SK-MEL-5 (cell line): ENCODE measurements at places on chromosomes 7 and 10.

DNA sequence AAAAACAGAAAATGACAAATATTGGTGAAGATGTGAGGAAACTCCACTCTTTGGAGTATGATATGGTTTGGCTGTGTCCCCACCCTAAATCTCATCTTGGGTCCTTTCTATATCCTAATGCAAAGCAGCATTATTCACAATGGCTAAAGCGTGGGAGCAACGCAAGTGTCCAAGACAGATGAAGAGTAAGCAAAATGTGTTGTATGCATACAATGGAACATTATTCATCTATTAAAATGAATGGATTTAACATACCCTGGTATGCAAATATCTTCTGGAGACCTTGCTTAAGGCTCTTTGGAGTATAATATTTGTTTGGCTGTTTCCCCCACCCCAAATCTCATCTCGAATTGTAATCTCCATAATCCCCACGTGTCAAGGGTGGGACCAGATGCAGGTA, 839.8 kb upstream of the POM121L12 start:
- no peak for DNase-seq

DNA sequence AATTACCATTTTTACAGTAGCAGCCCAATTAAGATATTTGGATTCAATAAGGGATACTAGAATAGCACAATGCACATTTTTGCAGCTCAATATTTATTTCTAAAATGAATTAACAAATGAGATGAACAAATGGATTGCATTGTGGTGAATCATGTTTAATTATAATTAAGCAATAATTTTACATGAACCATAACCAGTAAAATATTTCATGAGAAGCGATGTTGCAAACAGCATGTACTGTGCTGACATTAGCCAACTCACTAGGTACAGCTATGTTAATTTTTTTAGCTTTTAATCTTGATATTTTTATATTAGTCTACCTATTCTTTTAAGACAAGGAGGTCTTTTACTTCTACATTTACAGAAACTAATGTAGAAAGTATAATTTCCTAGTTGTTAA, 399.1 kb upstream of the AKR1E2 start:
- no peak for DNase-seq

- no peak for DNase-seq
Observed at GRCh38 chr10:5609952-5610616, 56.3 kb downstream of the ASB13 start.

- no peak for DNase-seq
Observed at GRCh38 chr10:129972145-129972965, 8.3 kb upstream of the EBF3 start.

DNA sequence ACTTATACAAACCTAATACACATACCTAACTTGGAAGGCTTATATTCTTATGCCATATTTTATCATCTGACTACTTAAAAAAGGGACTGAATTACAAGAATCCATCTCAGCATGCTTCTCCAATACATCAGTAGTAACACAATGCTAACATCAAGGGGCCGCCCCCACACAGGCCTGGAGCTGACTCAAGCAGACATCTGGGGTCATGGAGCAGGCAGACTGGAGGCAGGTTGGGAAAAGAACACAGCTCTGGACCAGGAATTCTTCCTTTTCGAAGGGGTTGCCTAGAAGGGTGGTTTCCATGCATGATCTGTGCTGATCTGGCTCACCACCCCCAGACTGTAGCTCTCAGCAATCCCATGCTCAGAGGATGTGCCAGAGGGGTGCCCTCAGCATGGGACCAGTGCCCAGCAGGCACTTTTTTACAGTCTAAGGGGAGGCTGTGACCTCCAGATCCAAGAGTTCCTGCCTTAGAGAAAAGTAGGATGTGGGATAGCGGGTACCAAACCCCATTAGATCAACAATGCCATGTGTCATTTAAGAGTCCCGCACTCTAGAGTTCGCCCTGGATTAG, 26.1 kb upstream of the DUSP5 start:
- no peak for DNase-seq

DNA sequence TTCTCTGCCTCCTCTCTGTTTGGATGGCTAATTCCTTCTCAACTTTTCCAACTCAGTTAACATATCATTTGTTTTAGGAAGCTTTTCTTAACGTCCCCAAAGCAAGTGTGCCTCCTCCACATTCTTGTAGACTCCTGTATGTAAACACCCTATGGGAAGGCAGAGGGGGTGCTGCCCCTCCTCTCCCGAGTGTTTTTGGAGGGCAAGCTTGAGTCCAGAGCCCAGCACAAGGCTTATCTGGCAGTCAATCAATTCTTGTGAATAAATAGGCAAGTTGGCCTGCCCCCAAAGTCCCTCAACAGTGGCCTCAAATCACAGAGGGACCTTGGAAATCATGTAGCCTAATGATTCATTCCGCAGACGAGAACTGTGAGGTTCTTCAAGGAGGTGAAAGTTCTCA, 305.6 kb downstream of the RPS24 start:
- no peak for DNase-seq

DNA sequence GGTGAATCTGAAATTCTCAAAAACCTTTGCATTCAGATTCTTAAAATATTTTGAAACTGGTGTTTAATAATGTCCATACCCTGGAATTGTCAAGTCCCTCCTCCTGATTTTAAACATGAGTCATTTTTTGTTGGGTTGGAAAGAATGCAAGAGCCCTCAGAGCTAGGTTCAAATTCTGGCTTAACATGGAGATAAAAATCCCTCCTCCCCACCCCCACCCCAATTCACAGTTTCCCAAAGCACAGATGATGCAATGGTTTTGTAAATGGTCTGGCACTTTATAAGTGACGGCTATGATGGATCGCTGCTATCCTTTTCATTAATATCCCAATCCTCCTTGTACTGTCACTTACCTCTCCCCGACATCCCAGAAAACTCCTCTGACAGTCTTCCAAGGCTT, 332.8 kb downstream of the PLXNA4 start:
- DNase-seq, result no peak

DNA sequence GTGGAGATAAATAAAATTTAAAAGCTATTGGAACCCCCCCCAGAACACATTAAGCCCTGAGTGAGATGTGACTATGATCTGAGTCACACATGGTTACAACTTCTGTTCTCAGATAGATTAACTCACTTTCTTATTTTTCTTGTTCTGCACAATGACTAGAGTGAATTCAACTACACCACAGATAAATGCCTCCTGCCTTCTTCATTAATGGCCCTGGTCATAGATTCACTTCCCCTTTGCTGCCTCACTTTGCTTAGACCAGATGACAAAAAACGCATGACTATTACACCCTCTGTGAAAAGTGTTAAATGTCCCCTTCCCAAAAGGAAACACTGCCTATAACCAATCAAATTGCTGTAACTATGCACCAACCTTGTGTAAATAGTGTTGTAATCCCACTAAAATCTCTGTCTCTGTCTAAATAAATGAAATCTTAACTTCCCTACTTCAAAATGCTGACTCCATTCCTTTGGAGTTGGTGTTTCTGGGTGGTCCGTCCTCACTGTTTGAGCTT, 49.4 kb downstream of the AKR1D1 start:
- DNase-seq, result no peak

- no peak for DNase-seq
Observed at GRCh38 chr10:116688241-116688711, 54.1 kb downstream of the HSPA12A start.

GRCh38 chr10:47286116-47286505, 13.9 kb upstream of the GDF10 start:
- DNase-seq, result no peak

DNA sequence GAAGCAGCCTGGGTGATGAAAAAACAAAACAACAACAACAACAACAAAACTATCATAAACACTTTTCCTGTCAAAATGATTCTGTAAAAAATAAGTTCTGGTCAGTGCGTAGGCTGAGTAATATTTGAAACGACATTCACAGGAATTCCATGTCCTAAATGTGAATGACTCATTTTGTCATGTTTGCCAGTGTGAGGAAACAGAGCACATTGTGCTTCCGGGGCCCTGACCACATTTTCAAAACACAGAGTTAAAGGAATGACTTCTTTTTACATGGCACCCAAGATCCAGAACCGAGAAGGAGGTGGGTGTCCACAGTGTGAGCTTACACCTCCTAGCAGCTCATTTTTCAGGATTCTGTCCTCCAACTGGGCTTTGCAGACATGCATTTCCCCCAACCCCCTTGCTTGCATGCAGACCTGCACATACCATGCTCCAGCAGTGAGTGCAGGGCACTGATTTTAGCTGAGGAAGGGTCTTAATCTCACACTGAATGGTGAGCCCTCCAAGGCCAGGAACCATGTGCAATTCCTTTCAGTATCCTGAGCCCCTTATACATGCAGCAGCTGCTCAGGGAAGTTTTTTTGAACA, 3.0 kb downstream of the CLRN3 start:
- DNase-seq, result peak; percentile 3

- no peak for DNase-seq
Observed at GRCh38 chr10:132554991-132555647, 17.5 kb downstream of the INPP5A start.

GRCh38 chr10:101538446-101538845, 49.6 kb downstream of the POLL start:
- DNase-seq, result no peak

DNA sequence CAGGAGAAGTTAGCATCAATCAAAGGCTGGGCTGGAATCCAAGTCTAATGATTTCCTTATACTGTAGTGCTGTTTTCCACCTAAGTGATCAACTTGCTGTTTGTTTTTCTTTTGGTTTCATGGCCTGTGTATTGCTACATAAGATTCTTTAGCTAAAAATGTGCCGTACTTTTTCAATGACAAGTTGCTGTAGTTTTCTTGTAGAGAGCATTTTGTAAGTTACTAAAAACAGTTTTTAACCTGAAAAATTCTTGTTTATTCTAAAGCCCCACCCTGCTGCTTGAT, 1.3 kb downstream of the HELLS start:
- no peak for DNase-seq
